ENCODE measurements at places on chromosomes 11 and 22.

- DNase-seq, result no peak
Observed at GRCh38 chr22:24504956-24505736, 10.0 kb downstream of the UPB1 start.

DNA sequence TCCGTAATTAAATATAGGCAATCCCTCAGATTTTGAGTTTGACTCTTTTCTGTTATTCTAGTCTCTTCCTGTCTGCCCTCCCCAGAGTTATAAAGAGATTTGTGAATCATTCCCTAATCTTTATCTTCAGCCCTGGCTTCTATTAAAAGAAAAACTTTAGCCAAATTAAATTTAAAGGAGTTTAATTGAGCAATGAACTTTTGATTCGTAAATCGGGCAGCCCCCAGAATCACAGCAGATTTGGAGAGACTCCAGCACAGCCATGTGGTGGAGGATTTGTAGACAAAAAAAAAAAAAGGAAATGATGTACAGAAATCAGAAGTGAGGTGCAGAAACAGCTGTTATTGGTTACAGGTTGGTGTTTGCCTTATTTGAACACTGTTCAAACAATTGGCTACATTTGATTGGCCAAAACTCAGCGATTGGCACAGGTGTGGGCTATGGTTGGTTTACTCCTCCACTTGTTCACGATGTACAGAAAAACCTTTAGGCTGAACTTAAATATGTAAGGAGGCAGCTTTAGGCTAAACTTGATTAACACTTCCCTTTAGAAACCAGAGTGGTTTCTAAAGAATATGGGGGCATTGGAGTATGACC lies 2.3 kb upstream of the ALKBH8 start:
- DNase-seq, result no peak

GRCh38 chr22:41544671-41545476 lies 604 bp upstream of the POLR3H start:
- DNase-seq, result no peak

DNA sequence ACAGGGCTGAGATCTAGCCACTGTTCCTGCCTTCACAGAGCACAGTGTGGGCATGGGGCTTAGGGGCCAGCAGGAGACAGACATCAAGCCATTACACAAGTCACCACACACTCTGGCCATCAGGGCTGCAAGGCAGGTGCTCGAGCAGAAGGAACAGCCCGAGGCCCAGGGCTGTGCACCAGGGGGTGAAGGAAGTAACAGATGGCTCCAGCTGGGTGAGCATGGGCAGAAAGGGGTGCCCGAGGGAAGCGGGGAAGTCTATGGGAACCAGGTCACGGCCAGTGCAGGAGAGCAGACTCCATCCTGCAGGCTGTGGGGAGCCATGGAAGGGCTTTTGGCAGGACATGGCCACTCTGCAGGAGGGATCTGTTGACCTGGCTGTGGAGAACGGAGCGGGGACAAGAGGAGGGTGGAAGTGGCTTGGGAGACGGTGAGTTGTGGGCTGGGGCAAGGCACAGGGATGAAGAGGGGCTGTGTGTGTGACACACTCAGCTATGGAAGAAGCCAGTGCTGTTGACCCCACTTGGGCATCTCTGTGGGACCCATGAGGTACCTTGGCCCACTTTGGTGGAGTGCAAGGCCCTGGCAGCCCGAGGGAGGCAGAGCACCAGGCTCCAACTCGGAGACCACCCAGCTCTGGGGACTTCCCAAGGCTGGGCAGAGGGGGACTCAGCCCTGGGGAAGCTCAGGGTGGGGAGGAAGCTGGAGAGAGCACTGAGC lies 3.6 kb downstream of the C11orf68 start:
- DNase-seq, result no peak

DNA sequence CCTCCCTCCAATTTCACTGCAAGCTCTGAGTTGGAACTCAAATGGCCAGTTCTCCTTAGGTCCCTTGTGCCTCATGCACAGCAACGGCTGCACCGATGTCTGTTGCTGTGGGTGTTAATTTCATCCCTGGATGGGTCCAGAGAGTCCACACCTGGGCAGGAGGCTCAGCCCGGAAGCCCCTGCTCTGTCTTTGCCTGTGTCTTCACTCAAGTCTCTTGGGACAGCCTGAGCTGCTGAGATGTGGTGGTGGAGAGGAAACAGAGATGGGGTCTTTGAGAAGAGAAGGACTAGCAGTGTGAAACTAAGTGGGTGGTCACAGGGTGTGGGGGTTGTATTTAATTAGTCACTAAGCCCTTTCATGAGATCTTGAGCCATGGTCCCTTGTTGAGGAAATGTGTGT lies 109.3 kb downstream of the NECTIN1 start:
- DNase-seq, result no peak

DNA sequence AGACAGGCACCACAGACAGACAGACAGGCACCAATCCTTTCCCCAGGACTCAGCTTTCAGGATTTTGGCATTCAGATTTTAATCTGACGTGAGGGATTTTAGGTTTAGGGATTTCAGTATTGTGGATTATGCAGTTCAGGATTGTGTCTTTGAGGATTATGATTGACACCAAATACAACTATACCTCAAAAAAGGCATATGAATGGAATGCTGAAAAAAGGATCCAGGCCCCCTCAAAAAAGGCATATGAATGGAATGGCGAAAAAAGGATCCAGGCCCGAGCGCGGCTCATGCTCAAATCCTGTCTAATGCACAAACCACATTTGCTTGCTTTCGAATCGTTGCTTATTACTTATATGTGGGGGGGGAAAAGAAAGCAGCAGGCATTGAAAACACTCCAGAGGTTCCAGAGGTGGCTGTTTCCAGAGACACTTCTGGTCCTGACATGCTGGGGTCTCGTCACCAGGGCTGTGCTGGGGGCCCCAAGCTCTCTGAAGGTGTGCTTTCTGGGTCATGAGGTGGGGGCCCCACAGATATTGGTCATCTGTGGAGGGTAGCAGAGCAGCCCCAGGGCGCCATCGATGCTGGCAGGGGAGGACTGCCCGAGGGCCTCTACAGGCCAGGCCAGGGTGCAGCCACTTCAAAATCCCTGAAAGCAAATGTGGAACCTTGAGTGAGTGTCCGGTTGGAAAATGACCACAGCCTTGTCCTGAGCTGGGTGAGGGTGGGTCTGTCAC lies 16.8 kb upstream of the OSBPL5 start:
- no peak for DNase-seq

GRCh38 chr11:126704096-126704495 lies 296.5 kb downstream of the KIRREL3 start:
- DNase-seq, result no peak

DNA sequence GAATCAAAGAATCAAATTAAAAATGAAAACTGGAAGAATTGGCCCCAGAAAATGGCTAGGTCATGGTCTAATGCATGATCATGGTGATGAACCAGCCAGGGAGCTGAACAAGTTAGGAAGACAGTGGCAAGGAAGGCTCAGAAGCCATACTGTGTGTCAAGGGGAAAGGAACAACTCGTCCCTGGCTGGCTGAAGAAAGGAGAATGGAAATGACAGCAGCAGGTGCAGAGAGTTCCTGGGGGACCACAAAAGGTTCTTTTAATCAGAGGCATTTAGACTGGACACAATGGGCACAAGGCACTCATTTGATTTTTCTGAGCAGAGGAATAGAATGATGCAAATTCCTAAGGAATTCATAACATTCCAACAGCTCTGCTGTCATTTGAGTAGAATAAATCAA lies 209.9 kb downstream of the LARGE1 start:
- no peak for DNase-seq

GRCh38 chr22:30314915-30315314 lies 11.8 kb downstream of the TBC1D10A start:
- no peak for DNase-seq

- DNase-seq, result no peak
Observed at GRCh38 chr11:69919659-69920344, 100.6 kb upstream of the FGF3 start.

GRCh38 chr22:47329727-47330650 lies 567.5 kb downstream of the TBC1D22A start:
- DNase-seq, result no peak

DNA sequence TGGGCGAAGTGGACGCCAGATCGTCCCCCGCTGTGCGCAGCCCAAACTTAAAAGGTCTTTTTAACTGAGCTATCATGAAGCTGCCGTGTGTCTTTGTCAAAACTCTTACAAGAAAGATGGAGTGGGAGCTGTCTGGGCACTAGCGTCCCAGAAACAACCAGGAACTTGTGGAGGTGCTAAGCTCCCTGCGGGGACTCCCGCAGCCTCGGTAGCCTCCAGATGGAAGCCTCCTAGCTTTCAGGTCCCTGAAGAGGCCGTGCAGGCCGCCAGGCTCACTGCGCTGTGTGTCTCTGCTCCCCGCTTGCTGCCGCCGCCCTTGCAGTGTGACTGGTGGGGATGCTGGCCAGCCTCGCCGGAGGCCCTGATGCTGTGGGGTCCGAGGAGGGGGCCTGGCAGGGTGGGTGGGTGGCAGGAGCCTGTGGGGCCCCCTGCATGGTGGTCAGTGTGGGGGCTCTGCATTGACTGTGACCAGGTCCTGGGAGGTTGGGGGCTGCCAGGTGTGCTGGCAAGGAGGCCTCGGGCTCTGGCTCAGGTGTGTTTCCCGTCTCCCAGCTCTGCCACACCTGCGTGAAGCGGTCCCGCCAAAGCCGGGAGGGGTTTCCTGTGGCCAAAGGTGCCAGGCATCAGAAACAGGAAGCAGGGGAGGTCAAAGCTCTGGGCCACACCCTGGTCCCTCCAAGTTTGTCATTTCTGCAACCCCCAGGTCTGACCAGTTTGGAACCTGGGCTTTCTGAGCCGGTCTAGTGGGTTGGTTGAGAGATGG lies 1.2 kb downstream of the TRABD start:
- no peak for DNase-seq

- no peak for DNase-seq
Observed at GRCh38 chr11:17366495-17366894, 14.9 kb downstream of the NCR3LG1 start.

DNA sequence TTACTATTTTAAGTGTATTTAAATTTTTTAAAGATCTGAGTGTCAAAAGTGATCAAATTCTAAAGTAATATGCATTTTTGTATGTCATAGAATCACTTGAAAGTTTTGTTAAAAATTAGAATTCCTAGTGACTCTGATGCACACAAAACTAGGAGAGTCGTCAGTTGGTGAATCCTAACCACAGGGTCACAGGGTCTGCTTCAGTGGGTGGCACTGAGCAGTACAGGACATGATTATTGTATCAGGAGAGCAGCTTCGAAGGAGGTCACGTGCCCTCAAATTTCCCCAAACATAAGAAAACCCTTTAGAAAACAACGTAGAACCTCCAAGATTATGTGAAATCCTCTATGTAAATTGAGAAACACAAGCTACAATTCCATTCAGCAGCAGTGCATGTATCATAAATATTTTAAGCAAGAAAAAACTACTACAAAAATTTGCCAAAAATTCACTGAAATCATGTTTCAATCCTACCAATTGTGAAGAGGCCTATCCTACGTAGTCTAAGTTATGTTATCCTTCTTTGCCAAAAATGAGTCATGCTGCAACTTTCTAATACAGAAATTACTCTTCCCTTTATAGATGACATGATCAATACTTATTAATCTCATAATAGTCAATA lies 323.6 kb downstream of the AASDHPPT start:
- no peak for DNase-seq

DNA sequence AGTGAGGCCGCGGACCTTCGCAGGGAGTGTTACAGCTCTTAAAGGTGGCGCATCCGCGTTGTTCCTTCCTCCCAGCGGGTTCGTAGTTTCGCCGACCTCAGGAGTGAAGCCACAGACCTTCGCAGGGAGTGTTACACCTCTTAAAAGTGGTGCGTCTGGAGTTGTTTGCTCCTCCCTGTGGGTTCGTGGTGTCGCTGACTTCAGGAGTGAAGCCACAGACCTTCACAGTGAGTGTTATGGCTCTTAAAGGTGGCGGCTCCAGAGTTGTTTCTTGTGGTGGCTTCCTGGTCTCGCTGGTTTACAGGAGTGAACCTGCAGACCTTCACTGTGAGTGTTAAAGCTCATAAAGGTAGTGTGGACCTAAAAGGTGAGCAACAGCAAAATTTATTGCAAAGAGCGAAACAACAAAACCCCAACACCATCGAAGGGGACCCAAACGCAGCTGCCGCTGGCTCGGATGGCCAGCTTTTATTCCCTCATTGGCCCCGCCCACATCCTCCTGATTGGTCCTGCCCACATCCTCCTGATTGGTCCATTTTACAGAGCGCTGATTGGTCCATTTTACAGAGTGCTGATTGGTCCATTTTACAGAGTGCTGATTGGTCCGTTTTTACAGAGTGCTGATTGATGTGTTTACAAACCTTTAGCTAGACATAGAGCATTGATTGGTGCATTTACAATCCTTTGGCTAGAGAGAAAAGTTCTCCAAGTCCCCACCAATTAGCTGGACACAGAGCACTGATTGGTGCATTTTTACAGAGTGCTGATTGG lies 1.2 kb upstream of the TMEM45B start:
- DNase-seq, result no peak

DNA sequence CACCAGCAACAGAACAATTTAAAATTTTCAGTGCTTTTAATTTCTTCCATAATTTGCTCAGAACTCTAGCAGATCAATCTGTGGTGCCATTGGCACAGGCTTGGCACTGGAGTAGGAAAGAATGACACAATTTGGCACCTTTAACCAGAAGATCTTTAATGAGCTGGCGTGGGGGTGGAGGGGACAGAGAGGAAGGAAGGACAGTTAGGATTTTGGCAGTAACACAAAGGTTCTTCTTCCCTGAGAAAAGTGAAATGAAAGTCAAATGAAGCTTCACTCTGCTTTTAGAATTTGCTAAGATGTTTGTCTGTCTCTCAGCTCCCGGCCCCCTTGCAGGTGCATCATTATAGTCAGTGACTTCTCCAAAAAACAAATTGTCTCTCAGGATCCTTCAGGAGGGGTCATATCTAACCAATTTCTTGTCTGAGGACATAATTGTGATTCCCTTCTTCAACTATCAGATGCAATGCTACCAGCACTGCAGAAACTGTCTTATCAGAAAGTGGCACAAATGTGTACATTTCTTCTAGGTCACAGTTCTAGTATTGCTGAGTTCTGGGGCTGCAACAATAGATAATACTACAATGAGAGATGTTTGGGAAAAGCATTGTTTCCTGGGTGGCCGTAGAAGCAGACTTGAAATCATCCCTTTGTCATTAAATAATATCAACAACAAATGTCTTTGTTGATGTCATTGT lies 66.8 kb downstream of the CSTPP1 start:
- DNase-seq, result no peak

GRCh38 chr11:99371257-99371656 lies 350.5 kb downstream of the CNTN5 start:
- no peak for DNase-seq
